Breast epithelium (tissue), 4 donors: ENCODE measurements at places on chromosomes 5 and 9. TPM values are rescaled to one million over a fixed set of nuclear protein-coding genes. Genes with fewer than 3 reads are reported as not detected.

Gene ZNF462
- total RNA-seq, result 20.6 TPM

Gene TMEM174
- total RNA-seq, result not detected

Gene SHISAL2B
- total RNA-seq, result not detected

- no peak overlapping the region for H3K4me3 ChIP-seq
- no peak for DNase-seq
- H3K27ac ChIP-seq, result no peak overlapping the region
- H3K27me3 ChIP-seq, result no peaks in the 10 kb centered on the region
- no peaks in the 10 kb centered on the region for H3K36me3 ChIP-seq
Observed at GRCh38 chr5:61275841-61276240, 56.2 kb upstream of the ZSWIM6 start.

Gene OTULINL
- total RNA-seq, result 6.2 TPM

Gene TMEM252
- total RNA-seq, result not detected

- H3K27ac ChIP-seq, result no peak overlapping the region
- no peaks in the 10 kb centered on the region for H3K36me3 ChIP-seq
- no peak overlapping the region for H3K4me3 ChIP-seq
- DNase-seq, result no peak
Observed at GRCh38 chr5:107395632-107396350, 274.9 kb downstream of the EFNA5 start.

GRCh38 chr5:6722015-6722414 is 8.8 kb downstream of the TENT4A start:
- H3K27me3 ChIP-seq, result no peaks in the 10 kb centered on the region
- H3K36me3 ChIP-seq, result no peaks in the 10 kb centered on the region
- DNase-seq, result no peak
- peak overlapping the region; percentile 39 for H3K27ac ChIP-seq

GRCh38 chr5:88502179-88503040 is 233.8 kb upstream of the TMEM161B start:
- H3K4me3 ChIP-seq, result peak overlapping the region; percentile 50
- H3K27ac ChIP-seq, result no peak overlapping the region
- no peaks in the 10 kb centered on the region for H3K36me3 ChIP-seq
- H3K4me1 ChIP-seq, result no peaks in the 10 kb centered on the region

- H3K27me3 ChIP-seq, result no peaks in the 10 kb centered on the region
- no peak for DNase-seq
- no peak overlapping the region for H3K4me3 ChIP-seq
Observed at GRCh38 chr5:157286761-157287211, 20.9 kb downstream of the CYFIP2 start.

Gene PCDHA2
- 0.33 TPM for total RNA-seq

- H3K27ac ChIP-seq, result no peak overlapping the region
- H3K36me3 ChIP-seq, result no peaks in the 10 kb centered on the region
- no peak overlapping the region for H3K4me3 ChIP-seq
Observed at GRCh38 chr5:40227931-40228330, 451.8 kb upstream of the PTGER4 start.

GRCh38 chr5:626850-627249 is 14.7 kb downstream of the CEP72 start:
- no peaks in the 10 kb centered on the region for H3K27me3 ChIP-seq
- no peaks in the 10 kb centered on the region for H3K4me1 ChIP-seq
- DNase-seq, result no peak
- H3K27ac ChIP-seq, result no peak overlapping the region

GRCh38 chr5:137126829-137127228 is 372.3 kb downstream of the SPOCK1 start:
- DNase-seq, result no peak
- no peaks in the 10 kb centered on the region for H3K4me1 ChIP-seq
- no peaks in the 10 kb centered on the region for H3K36me3 ChIP-seq
- no peak overlapping the region for H3K27ac ChIP-seq
- no peaks in the 10 kb centered on the region for H3K27me3 ChIP-seq
- H3K4me3 ChIP-seq, result no peak overlapping the region

Gene CDKN2B-AS1
- 4.6 TPM for total RNA-seq

- no peaks in the 10 kb centered on the region for H3K4me1 ChIP-seq
- H3K36me3 ChIP-seq, result no peaks in the 10 kb centered on the region
- H3K27ac ChIP-seq, result no peak overlapping the region
- H3K27me3 ChIP-seq, result no peaks in the 10 kb centered on the region
- no peak for DNase-seq
Observed at GRCh38 chr9:117403848-117404247, 11.0 kb downstream of the ASTN2 start.

Gene SHOC1
- total RNA-seq, result not detected

Gene IFT74
- 21.0 TPM for total RNA-seq

- H3K4me3 ChIP-seq, result peak overlapping the region; percentile 60
- DNase-seq, result no peak
- H3K27ac ChIP-seq, result no peak overlapping the region
- H3K36me3 ChIP-seq, result no peaks in the 10 kb centered on the region
- H3K4me1 ChIP-seq, result no peaks in the 10 kb centered on the region
Observed at GRCh38 chr5:147382776-147383175, 127.1 kb downstream of the DPYSL3 start.

Gene RAB3C
- total RNA-seq, result 6.1 TPM

DNA sequence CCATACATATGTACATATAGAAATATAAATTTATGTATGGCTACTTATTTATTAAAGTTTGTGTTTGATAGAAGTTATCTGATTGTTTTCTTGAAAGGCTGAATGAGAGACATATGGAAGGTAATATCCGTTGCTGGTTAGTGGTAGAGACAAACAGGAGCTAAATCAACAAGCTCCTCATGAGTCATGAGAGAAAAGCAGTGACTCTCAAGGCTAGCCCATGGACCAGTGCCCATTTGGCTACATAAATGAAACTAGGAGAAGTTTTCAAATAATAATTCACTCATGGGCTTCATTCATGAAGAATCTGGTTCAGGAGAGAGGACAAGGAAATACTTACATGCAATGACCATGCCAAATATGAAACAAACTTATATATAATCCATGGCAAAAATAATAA is 504.5 kb upstream of the ITGA1 start:
- no peaks in the 10 kb centered on the region for H3K4me1 ChIP-seq
- no peaks in the 10 kb centered on the region for H3K27me3 ChIP-seq
- no peak overlapping the region for H3K4me3 ChIP-seq
- no peaks in the 10 kb centered on the region for H3K36me3 ChIP-seq

DNA sequence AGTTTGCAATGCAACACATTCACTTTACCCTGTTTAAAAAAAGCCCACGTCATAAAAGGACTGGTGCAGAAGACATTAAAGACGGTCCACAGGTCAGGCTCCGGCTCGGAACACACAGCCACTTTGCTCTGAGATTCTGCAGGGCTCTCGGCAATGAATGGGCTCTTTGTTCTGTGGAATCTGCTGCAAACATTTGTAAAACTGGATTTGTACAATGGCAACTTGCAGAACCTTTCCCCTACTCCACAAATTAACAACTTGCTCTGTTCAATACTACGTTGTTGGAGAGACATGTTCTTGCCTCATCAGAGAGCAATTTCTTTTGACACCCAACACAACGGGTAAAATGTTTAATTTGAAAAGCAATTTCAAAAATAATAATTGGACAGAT is 13.0 kb upstream of the NR5A1 start:
- no peak overlapping the region for H3K4me3 ChIP-seq
- H3K4me1 ChIP-seq, result no peaks in the 10 kb centered on the region
- H3K27ac ChIP-seq, result no peak overlapping the region
- no peak for DNase-seq
- H3K36me3 ChIP-seq, result no peaks in the 10 kb centered on the region

- no peaks in the 10 kb centered on the region for H3K27me3 ChIP-seq
- H3K36me3 ChIP-seq, result no peaks in the 10 kb centered on the region
- no peak overlapping the region for H3K27ac ChIP-seq
- no peak for DNase-seq
- no peaks in the 10 kb centered on the region for H3K4me1 ChIP-seq
Observed at GRCh38 chr5:3305432-3305831, 290.2 kb upstream of the IRX1 start.

Gene ANKRD18A
- 4.3 TPM for total RNA-seq

DNA sequence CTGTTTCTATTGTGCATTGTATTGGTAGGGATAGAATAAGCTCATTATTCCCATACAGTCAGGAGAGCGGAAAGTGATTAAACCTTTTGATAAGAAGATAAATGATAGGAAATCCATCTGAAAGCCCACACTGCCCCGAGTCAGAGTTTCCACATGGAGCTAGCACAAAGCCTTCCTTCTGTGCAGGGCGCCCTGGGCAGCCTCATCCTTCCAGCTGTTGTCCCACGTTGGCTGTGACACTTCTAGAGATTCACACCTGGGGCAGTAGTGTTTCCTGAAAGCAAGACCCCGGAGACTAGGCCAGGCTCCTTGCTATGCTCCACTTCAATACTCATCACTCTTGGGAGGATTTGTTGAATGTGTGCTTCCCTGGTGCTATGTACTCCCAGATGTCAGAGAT is 172.4 kb downstream of the SEMA6A start:
- no peaks in the 10 kb centered on the region for H3K27me3 ChIP-seq
- no peaks in the 10 kb centered on the region for H3K4me1 ChIP-seq
- DNase-seq, result no peak
- H3K36me3 ChIP-seq, result no peaks in the 10 kb centered on the region

DNA sequence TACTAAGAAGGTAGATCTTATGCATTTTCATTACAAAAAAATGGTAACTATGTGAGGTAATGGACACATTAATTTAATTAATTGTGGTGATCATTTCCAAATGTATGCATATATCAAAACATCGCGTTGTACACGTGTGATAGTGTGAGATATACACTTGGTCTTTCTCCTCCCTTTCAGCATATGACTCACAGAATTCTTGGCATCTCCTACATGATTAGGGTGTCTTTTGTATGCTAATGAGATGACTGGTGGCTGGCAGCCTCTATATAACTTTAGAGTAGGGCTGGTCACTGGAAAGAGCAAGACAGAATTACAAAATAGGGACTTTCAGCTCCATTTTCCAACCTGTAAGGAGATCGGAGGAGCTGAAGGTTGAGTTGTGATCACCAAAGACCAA is 1167.6 kb downstream of the CDH12 start:
- no peak overlapping the region for H3K4me3 ChIP-seq
- no peaks in the 10 kb centered on the region for H3K27me3 ChIP-seq
- no peak for DNase-seq
- H3K27ac ChIP-seq, result no peak overlapping the region
- H3K36me3 ChIP-seq, result no peaks in the 10 kb centered on the region

DNA sequence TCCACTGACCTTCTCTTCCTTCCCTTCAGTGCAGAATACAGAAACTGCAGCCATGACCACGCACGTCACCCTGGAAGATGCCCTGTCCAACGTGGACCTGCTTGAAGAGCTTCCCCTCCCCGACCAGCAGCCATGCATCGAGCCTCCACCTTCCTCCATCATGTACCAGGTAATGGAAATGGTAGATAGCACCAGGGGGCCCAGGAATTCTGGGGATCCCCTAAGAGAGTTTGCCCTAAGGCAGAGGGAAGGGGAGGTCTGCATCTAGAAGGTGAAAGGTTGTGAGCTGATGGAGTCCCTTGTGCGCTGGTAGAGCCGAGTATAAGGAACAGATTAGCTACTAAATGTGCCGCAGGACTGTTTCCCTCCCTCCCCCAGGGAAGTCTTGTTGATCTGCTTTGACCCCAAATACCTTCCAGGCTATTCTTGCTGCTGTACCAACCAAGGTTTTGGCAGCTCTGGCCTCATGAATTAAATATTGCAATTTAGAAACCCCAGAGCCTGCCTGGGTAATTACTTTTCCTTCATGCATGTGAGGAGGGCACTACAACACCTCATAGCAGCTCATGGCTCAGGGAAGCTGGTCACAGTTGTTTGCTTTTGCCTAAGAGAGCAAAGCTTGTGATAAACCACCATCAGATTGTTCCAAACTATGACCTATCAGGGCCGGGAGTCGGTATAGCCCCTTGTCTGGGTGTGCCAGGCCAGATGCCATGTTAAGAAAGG is 19.6 kb downstream of the CYFIP2 start:
- no peak overlapping the region for H3K27ac ChIP-seq
- no peaks in the 10 kb centered on the region for H3K27me3 ChIP-seq

DNA sequence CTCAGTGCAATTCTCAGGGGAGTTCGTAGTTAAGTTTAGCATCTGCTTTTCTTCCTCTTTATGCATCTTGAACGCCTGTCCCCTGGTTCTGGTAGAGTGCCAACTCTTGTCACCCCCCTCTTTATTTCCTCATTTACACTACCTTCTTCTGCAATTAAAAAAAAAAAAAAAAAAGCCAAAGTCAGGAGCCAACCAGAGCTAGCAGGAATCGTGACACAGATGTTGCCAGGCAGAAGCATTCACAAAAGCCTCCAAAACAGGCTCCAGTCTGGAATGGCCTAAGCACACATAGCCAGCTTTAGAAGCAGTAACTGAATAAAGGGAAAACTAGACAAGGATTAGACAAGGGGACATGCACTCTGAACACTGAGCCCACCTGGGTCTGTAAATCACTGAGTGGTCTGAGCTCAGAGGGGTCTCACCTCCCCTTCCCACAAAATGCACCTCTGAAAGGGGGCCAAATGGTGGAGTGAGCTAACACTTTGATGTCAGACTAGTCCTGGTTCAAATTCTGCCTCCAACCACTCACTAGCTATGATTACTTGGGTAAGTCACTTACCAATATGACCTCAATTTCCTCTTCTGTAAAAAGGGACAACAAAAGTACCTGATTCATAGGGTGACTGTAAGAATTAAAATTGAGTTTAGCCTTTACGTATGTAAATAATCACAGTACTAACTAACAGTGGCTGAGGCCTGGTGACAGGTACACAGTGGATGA is 2.0 kb downstream of the CD74 start:
- peak overlapping the region; percentile 88 for H3K27ac ChIP-seq
- DNase-seq, result no peak
- no peaks in the 10 kb centered on the region for H3K36me3 ChIP-seq
- peaks cover 6% of the 10 kb centered on the region for H3K4me1 ChIP-seq
- H3K27me3 ChIP-seq, result no peaks in the 10 kb centered on the region
- H3K4me3 ChIP-seq, result peak overlapping the region; percentile 60

Gene CAVIN4
- 0.16 TPM for total RNA-seq

GRCh38 chr9:126309427-126310189 is 17.0 kb upstream of the MVB12B start:
- H3K36me3 ChIP-seq, result no peaks in the 10 kb centered on the region
- H3K27me3 ChIP-seq, result no peaks in the 10 kb centered on the region
- no peak for DNase-seq
- H3K4me1 ChIP-seq, result no peaks in the 10 kb centered on the region
- no peak overlapping the region for H3K4me3 ChIP-seq
